ENCODE measurements at places on chromosomes 1 and 21.

GRCh38 chr1:200379432-200379757, 30.4 kb downstream of the ZNF281 start:
- no peak for DNase-seq

- DNase-seq = no peak
These were observed 45.9 kb downstream of the CAMSAP2 start for GRCh38 chr1:200784576-200784975.

- DNase-seq = no peak
These were observed 101.3 kb downstream of the TGFBR3 start for GRCh38 chr1:91784616-91785015.

GRCh38 chr1:3073489-3074296, 4.7 kb downstream of the PRDM16 start:
- DNase-seq = no peak

- DNase-seq = no peak
These were observed 222.6 kb upstream of the C1orf174 start for GRCh38 chr1:4122513-4123160.

- no peak for DNase-seq
These were observed 3.3 kb downstream of the KRTAP10-3 start for GRCh38 chr21:44555200-44555875.

DNA sequence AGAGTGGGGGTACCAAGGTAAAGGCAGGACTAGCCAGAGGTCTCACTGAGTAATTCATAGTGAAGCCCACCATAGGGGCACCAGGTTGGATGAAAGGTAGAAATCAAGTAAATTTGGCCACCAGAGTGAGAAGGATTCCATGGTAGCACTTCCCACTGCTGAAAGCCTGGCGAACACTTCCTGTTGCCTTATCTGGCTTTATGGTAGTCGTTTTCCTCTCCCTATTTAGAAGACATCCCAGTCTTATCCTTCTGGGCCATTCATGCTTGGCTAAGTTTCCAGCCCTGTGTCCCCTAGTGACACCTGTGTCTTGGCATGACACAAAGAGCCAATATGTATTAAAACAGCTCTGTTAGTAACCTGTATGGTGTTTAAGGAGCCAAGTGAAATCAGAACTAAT, 74.3 kb upstream of the SIPA1L2 start:
- DNase-seq = no peak

DNA sequence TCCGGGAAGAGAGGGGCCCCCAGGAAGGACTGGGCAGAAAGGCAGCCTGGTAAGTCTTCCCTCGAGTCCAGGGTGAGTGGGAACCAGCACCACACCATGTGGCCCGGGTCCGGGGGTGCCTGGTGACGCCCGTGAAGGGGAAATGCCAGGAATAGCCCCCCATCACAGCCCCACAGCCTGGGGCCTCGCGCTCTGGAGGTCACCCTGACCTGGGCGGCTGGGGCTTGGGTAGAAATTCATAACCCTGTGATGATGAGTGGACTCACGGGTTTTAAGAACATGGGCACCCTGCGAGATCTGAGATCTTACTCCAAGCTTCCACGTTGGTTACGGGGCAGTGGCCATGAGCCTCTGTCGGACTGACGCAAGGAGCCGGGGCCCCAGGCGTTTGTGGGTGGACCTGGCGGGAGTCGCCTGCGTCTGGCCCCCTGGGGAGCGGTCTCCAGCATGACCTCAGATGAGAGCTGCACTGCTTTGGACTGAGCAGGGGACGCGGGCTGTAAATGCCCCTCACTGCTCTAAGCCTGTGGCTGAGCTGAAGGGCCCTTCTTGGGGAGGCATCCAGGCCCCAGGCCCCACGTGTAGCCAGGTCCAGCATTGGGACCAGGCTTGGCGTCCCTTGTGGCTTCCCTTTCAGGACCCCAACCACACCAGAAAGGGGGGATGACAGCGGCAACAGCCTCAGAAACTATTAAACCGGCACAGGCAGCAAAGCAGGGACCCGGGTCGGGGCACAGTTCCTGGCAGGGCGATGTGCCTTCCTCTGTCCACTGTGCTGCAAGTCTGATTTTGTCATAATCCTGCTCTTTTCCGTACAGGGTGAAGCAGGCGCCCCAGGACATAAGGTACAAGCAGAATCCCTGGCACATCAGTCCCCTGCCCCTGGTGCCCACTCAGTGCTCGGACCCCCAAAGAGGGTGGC, 60.0 kb downstream of the SLC19A1 start:
- no peak for DNase-seq

- DNase-seq = no peak
These were observed 150.7 kb upstream of the CD34 start for GRCh38 chr1:208061632-208062031.

DNA sequence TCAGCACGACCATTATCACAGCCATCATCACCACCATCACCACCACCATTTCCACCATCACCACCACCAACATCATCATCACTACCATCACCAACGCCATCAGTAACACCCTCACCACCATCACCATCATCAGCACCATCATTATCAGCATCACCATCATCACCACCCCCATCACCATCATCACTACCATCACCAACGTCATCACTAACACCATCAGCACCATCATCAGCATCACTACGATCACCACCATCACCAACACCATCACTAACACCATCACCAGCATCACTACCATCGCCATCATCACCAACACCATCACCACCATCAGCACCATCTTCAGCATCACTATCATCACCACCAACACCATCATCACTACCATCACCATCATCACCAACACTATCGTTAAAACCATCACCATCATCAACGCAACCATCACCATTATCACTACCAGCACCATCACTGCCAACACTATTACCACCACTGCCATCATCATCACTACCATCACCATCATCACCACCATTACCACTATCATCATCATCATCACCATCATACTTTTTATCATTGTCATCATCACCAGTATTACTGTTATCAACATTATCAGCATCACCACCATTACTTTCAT, 1.3 kb downstream of the TAS1R2 start:
- DNase-seq = no peak

DNA sequence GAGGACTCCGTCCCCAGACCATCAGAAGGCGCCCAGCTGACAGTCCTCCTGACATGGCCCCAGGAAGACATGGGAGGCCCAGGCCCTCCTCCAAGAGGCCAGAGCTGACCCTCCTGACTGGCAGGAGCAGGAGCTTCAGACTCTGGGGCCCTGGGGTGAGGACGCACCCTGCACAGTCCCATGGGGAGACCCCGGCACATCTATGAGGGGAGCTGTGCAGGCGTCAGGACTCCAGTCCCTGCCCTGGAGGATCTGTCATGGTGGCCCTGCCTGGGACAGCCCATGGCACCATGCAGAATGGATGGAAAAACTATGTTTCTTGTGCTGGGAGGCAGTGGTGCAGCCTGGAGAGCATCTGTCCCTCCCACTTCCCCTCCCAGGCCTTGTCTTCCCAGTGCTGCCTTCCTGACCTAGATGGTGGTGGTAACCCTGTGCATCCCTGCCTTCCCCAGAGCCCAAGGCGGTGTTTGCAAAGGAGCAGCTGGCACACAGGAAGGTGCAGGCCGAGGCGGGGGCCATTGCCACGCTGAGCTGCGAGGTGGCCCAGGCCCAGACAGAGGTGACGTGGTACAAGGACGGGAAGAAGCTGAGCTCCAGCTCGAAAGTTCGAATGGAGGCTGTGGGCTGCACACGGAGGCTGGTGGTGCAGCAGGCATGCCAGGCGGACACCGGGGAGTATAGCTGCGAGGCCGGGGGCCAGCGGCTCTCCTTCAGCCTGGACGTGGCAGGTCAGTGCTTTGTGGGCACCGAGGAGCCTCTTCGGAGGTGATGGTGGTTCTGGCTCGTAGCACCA, 41.9 kb downstream of the OBSCN start:
- DNase-seq = no peak

DNA sequence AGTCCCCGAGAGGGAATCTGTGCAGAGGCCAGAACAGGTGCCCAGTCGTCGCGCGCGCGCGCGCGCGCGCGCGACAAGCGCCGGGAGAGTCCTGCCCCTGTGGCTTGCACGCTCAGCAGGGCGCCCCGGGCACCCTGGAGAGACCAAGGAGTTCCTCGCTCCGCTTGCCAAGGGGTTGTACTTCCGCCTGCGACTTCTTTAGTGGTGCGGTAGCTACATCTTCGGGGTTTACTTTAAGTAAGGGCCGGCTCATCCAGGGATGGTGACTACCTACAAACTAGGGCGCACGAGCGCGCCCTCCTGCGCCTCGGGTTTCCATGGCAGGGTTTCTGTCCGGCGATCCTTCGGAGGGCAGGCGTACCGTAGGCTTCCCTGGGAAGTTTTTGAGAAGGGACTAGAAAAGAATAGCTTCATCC, 1.4 kb downstream of the LHX4 start:
- DNase-seq = peak; percentile 7

DNA sequence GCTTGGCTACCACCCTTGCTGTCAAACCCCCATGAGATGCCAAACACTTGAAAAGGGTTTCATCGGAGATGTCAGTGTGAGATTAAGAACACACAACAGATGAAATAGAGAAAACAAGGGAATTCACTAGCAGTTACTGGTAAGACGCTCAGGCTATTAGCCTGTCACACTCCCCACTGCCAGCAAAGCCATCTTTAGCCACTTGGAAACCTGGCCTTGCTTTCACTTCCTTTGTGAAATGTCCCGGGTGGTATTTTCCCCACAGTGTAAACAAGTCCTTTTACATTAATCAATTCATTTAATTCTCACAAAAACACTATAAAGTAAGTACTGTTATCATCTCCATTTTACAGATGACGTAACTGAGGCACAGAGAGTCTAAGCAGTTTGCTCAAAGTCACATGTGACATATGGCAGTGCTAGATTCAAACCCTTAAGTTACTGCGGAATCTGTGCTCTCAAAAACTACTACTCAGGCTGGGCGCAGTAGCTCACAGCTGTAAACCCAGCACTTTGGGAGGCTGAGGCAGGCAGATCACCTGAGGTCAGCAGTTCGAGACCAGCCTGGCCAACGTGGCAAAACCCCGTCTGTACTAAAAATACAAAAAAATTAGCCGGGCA, 32.7 kb upstream of the KHDRBS1 start:
- DNase-seq = no peak

- DNase-seq = no peak
These were observed 34.5 kb upstream of the BCAR3 start for GRCh38 chr1:93716163-93716562.

- no peak for DNase-seq
These were observed 7.9 kb upstream of the EXOSC10 start for GRCh38 chr1:11107599-11107998.

DNA sequence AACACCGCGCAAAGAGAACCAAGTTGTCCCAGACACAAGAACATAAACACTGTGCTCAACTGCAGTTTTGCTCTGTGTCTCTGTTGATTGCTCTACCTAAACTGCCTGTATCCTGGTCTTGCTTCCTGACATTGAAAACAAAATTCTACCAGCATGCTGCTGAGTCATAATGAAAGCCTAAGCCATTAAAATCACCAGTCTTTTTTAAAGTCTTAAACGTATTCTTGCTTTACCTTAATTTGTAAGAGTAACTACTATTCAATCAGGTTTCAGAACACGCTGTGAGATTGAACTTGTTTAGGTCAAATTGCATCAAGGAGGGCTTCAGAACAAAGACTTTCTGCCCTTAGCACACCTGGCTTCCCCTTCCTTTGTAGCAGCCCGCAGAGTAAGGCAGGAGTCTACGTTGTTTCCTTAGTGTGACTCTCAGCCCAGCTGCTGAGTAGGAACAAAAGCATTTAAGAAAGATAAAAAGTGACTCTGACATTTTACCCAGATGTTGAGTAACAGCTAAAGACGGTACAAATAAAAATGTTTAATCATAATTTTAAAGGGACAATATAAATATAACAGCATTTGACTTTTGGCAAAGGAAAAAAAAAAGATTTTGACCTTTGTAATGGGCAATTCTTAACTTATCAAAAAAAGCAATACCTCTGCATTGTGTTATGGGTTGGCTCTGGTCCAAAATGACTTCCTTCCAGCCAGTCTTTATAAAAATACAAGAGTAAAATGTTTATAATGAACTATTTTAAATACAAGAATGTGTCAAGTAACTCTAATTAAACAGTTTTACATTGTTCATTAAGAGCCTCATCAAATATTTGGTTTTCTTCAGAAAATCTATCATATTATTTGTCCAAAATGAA, 186.9 kb upstream of the ADGRL4 start:
- no peak for DNase-seq

DNA sequence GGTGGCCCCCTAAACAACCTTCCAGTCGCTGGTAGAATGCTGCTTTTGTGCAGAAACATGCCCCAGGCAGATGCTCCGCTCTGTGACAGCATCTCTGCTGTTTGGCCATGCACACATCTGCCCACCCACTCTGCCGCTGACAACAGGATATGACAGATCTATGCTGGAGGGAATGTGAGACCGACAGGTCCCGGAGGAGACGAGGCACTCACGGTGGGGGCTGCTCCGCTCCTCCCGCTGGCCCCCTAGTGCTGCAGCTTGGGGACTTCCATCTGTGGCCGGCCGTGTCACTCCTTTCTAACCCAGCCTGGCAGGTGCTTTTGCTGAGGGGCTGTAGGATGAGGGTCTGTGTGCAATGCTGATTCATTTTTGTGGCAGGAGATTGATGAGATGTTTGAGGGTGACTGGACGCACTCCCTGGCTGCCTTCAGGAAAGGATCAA, 49.1 kb upstream of the DMRTB1 start:
- peak; percentile 66 for DNase-seq

GRCh38 chr1:95171270-95172245, 54.4 kb downstream of the TLCD4 start:
- DNase-seq = no peak

DNA sequence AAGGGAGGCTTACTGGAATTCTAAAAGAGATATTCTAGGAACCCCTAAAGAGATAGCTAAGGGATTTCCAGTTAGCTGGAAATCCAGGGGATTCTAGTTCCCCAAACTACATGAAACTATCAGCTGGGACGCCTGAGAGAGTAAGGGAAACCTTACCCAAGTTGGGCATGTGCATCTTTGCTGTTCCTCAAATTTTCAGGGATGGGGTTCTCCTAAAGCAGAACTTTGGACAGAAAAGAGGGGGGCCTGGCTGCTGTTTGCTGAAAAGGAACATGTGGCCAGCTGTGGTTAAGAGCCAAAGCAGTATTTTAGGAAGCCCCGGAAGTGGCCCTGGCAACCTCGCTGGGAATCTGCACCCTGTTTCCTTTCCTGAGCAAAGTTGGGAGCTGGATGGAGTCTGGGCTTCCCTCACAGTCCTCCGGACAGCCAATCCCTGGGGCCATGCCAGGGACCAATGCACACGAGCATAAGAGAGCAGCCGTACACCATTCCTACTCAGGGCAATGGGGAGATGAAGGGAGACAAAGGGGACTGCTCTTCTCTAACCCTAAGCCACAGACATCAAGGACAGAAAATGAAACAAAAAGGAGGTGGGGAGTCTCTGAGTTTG, 154.3 kb downstream of the PLXNA2 start:
- no peak for DNase-seq

DNA sequence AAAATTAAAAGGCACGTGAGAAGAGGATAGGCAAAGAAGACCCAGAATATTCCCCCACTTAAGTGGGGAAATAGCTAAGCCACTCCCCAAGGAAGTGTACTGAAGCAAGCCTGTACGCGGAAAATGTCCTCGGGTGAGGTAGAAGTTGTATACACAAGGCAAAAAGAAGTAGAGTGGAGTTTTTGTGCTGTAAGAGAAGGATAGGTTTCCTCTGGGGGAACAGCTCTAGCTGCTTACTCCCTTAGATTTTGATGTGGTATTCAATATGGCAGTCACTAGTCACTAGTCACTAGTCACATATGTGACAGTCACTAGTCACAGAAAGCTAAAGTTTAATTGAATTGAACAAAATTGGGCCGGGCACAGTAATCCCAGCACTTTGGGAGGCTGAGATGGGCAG, 7.6 kb downstream of the TXNIP start:
- DNase-seq = peak; percentile 47
